ENCODE measurements at places on chromosomes 7 and 10. TPM values are rescaled to one million over a fixed set of nuclear protein-coding genes. Genes with fewer than 3 reads are reported as not detected.

Gene CYTH3
- 17.7 TPM for total RNA-seq

Gene AMPH
- not detected for total RNA-seq

Gene VWDE
- total RNA-seq = not detected

Gene ASIC3
- 1.2 TPM for total RNA-seq

Gene PLPP4
- not detected for total RNA-seq

Gene AEBP1
- 1.4 TPM for total RNA-seq
